CMK (cell line): ENCODE measurements at places on chromosomes 3 and 15.

DNA sequence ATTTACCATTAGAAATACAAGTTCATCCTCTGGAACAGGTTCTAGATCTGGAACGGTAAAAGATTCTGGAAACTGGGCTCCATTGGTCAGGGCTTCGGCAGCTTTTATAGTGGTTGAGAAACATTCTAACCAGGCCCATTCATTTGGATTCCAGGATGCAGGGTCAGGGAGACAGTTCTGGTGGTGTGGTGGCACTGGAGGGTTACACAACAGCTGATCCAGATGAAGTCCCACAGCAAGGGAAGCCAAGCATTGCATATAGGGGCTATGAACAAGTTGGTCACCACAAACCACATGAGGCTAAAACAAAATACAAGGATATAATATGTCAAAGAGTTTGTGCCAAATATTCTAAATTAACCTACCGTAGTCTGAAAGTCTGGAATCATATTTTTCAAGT lies 43.0 kb downstream of the FBXL22 start:
- DNase-seq, result no peak

DNA sequence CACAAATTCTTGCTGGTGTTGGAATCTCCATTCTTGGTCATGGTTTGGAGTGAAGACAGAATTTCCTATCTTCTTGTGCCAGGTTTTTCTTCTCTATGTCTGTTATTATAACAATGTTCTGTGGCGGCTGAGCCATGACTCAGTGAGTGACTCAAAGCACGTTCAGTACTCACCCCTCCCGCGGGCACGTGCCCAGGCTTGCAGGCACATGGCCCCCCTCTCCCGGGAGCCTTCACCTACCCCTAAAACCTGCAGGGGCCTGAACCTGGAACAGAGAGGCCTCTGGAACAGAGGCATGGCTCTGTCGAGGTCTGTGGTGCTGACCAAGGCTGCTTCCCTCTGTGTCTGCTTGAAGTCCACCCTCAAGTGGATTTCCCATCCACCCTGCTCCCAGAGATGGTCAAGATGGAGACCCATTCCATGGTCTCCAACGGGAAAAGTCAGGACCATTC lies 27.6 kb downstream of the PLXNB1 start:
- no peak for DNase-seq

DNA sequence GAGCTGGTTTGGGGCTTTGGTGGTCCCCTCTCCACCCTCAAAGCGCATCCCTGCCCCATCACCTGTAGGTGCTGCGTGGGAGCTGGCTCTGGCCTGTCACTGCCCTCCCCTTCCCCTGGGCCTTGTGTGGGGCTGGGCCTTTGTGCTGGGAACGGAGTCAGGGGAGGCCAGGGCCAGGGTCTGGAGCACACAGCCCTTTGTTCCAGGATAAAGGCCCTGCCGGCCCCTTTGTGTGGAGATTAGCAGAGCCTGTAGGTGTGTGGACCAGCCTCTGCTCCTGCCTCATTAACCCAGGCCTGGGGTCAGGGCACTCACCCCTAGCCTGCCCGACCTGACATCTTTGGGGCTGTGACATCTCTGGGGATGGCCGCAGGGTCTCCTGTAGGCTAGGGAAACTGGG lies 8.9 kb downstream of the EPHB3 start:
- no peak for DNase-seq

GRCh38 chr3:125143982-125144652 lies 68.4 kb downstream of the SLC12A8 start:
- no peak for DNase-seq

DNA sequence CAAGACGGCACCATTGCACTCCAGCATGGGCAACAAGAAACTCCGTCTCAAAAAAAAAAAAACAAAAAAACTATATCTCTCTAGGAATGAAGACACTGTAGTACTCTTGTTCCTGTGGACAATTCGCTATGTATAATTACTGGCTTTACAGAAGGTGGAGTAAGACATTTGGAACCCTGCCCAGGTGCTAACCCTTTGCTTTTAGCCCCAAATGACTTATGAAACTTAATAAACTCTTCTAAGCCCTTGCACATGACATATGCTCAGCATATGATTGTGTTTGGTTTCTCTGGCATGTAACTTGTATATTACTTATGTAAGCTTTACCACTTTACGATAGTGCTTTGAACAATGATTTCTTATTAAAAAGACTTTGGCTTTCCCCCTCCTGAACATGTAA lies 27.3 kb upstream of the PRTG start:
- DNase-seq, result no peak

GRCh38 chr15:88932875-88933330 lies 19.7 kb upstream of the MFGE8 start:
- DNase-seq, result no peak

DNA sequence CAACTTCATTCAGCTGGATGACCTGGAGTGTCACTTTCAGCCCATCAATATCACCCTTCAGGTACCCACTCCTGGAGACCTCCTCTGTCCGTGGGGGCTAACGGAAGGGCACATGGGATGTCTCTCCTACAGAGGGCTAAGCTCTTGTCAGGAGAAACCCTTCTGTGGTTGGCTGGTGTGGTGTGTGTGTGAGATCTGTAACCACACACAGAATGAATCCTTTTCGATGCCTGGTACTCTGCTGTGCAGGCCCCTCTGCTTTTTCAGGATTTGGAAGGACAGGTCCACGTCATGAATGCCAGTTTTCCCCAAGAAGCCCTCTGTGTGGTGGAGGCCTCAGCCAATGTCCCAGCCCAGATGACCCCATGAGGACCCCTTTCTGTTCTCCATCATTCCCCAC lies 117.7 kb upstream of the CTDSPL start:
- no peak for DNase-seq

- no peak for DNase-seq
These were observed 5.5 kb downstream of the RASGRP1 start for GRCh38 chr15:38559131-38559530.

DNA sequence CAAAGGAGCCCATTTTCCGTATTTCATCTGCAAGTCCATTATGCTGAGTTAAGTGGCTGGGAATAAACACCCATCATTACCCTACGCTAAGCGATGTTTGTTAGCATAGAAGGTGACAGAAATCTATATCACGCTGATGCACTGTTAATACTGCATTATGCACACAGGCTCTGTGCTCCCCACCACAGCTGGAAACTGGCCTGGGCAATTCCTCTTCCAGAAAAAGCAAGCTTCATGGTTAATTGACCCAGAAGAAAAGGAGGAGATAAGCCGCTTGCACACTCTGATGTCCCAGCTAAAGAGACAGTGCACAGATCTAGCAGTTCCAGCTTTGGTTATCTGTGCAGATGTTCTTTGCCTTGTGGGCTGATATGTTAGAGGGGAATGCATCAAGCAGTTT lies 232.6 kb downstream of the NTRK3 start:
- peak; percentile 79 for DNase-seq

- DNase-seq, result no peak
These were observed 10.6 kb downstream of the SMC4 start for GRCh38 chr3:160409812-160410610.

DNA sequence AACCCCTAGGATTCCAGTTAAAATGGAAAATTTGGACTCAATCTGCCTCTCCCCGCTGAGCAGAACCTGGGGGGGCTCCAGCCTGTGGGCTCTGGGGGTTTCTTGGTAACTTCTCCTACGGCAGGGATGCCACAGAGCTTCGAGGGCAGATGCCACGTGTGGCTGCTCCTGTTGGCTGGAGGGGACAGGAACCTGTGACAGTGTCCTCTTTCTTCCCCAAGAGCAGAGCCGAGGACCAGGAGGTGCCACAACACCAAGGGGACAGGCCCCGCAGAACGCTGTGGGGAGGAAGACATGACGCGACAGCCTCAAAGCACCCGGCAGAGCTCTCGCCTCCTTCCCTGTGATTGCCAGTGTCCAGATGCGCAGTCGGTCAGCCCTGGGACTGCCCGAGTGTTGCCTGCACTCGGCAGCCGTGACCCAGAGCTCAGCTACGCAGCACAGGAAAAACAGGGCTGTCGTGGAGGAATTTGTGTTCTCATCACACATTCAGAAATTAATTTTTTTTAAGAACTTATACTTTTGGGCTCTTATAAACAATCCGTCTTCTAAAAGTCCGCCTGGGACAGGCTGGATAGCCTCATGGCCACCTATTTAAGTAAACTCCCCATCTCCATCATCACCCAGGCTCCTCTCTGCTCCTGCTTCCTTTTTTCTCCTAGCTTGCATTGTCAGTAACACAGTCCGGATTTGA lies 131.9 kb upstream of the MEF2A start:
- no peak for DNase-seq

DNA sequence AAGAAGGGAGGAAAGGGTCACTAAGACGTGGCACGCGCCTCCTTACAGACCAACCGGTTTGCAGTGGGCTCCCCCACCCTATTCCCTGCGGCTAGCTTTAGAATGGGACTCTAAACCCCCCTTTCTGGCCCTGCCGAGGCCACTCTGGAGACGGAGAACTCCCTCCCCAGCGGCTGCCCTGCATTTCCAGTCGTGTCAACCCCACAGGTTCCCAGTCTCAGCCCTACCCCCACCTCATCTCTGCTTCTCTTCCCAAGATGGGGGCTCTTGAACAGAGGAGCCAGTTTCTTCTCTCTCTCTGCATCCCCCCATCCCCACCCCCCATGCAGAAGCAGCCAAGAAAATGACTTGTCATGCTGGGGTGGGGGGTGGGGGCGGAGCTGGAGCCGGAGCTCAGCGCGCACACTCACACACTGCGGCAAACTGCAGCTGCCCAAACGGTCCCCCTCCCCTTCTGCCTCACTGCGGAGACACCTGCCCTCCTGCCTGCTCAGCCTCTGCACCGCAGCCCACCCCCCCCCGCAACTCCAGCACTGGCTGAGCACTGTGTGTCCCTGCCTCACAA lies 871 bp downstream of the MAP1A start:
- DNase-seq, result no peak
